ENCODE measurements at places on chromosomes 2 and 18.
A peak's percentile ranks its signal among the peaks of the same experiment; 100 is the strongest.

DNA sequence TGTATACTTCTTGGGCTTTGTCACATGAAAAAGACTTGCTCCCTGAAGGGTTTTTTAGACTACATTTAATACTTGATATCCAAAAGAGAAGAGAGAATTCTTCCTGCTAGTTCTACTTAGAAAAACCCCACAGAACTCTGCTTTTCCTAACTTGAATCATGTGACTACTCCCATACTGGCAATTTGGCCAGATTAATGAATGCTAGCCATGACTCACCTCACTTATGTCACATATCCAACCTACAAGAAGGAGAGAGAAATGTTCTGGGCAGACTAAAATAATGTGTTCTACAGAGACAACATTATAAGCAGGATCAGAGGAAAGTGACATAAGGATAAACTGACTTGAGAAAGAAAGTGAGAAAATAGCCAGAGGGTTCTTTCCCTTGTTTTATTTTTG, 249.3 kb upstream of the GULP1 start:
- DNase-seq: no peak

DNA sequence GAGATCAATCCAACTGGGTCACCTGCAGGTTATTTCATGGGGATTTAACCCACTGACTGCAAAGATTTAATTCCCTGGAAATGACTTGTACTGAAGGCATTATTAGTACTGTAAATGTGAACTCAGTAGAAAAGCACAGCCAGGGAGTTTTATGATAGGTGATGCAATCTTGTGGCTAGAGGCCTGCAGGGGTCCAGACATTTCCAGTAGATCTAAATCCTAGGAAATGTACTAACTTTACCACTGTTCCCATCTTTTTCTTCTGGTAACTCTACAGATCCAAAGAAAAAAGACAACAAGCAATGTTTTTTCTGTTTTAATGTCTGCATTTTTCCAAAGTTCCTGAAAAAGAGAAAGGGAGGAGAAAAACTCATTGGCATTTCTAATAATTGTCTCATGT, 500.1 kb downstream of the ARHGAP15 start:
- DNase-seq: no peak

DNA sequence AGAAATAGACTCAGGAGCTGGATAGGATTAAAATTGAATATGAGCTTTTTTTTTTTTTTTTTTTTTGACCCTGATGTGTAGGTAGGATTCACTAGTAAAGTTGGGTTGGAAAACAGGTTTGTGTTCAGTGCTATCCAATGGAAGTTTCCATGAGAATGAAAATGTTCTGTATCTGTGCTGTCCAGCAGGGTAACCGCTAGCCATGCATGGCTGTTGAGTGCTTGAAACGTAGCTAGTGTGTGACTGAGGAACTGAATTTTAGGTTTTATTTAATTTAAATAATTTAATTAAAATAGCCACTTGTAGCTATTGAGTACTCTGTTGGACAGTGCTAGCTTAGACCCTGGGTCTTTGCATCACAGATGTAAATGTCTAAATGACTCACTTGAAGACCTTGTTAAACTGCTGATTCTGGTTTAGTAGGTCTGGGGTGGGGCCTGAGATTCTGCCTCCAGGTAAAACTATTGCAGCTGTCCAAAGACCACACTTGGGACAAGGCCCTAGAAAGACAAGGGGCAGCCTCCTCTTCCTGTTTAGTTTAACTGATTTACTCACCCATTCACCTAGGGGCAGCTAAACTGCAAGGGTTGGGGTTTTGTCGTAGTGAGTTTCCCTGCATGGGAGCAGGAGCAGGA, 84.7 kb upstream of the STON1 start:
- no peak for DNase-seq

DNA sequence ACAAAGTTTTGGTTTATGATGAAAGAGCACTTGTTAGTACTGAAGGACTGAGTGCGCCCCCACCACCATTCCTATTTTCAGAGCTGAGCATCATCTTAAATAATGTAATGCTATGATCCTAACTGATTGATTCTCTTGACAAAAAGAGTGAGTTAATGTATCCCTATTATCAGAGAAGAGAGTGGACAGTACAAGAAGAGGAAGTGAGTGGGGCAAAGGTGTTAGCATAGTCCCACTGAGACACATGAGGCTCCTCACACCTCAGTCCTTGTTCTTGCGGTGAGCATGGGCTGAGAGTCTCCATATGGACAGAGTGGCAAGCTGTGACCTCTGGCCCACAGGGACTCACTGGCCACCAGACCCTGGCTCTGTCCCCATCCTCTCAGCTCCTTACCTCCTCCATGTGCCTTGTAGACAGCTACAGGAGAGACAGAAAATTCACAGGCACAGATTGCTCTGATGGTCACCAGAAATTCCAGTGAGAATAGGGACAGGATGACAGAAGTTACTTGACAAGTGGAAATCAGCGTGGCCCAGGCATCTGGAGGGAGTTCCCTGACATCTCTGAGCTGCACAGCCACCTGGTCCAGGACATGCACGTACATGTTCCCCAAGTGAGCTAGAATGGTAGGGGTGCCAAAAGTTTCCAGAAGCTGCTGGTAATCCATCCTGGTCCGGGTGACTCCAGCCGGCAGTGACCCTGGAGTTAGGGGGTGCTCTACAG, 32.6 kb downstream of the NAPG start:
- DNase-seq: no peak

- DNase-seq: peak; percentile 57
Observed at GRCh38 chr2:72925328-72925943, 8.1 kb downstream of the EMX1 start.

DNA sequence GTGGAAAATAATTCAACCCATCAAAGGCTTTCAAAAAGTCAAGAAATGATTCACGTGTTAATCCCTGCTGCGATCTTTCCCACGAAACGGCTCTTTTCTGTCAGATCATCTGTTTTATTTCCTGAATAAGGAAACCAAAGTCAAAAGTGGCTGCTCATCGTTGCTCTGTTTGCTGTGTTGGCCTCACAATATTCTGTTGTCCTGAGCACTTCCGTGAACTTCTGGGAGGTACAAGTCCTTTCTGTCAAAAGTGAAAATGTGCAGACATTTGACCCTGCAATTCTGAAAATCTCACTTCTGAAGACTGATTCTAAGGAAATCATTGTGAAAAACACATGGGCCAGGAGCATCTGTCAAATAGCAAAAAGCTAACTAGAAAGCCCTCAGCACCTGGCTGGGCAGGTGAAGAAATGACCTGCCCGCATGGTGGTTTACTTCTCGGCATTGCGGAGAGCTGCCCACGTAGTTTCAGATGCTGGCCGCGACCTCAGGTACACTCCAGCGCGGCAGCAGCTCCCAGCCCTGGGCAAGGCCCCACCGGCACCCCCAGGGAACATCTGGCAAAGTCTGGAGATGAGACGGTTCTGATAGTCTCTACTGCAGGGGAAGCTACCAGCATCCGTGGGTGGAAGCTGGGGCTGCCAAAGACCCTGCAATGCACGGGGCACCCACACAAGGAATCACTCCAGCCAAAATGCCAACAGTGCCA, 31.9 kb upstream of the GPC1 start:
- no peak for DNase-seq

GRCh38 chr2:222042666-222043065, 256.1 kb downstream of the PAX3 start:
- no peak for DNase-seq
